ENCODE measurements at places on chromosomes 2 and 18. TPM values are rescaled to one million over a fixed set of nuclear protein-coding genes. Genes with fewer than 3 reads are reported as not detected.
A peak's percentile ranks its signal among the peaks of the same experiment; 100 is the strongest.

GRCh38 chr2:138534791-138535190 lies 33.2 kb downstream of the SPOPL start:
- DNase-seq: no peak

GRCh38 chr2:165793779-165794535 lies at the start of gene GALNT3:
Gene GALNT3, minus strand, starts transcription at chr2:165794247. Its CDS starts 23,547 bp downstream, at chr2:165770700.
- DNase-seq: peak; percentile 22

GRCh38 chr2:20680744-20681375 lies 13.9 kb downstream of the GDF7 start:
- no peak for DNase-seq

GRCh38 chr2:69831354-69831905 lies 2.0 kb downstream of the GMCL1 start:
- no peak for DNase-seq

DNA sequence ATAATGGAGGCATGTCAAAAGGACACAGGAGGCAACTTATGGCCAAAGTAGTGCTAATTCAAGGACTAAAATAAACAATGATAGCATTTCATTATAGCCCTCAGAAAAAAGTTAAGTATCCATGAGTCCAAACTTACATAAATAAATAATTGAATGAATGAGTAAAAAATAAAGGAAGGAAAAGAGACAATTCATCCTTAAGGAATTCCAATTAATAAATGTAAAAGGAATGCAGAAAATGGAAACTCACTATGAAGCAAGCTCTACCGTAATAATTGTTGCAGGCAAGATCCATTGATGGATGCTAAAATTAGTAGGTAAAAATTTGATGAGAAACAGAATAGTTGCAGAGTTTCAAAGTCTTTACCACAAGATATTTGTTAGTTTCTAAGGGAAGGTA lies 88.2 kb upstream of the RAPGEF4 start:
- DNase-seq: no peak

GRCh38 chr2:120736202-120736623 lies 545 bp downstream of the GLI2 start:
- peak; percentile 50 for DNase-seq

DNA sequence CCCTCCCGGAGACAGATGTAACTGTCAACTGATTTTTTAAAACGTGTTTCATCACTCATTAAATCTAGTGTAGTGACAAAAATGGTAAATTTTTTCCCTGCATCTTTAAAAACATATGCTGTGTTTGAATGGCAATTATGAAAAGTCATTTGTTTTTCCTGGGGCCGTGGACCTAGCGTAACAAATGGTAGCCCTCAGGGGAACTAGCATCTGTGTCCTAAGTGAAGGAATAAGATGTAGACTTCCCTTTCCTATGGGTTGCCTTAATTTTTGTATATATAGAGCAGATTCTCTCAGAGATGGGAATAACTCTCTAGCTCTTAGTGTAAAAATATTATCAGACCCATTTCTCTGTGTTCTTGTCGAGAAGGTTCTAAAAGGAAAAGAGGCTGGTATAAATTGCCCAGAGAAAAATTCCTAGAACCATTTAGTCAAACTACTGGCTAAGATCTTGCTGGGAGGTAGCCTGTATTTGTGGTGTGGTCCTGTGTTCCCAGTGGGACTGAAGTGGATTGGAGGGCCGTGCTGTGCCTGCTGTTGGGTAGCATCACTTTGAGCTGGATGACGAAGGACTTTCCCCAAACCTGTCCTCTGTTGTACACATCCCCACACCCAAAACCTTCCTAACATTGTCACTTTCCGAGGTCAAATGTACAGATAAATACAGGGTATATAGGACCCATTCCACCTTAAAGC lies 85.8 kb downstream of the LIMS1 start:
- no peak for DNase-seq

Gene TMEFF2
- total RNA-seq: 0.34 TPM

Gene LDLRAD4
- total RNA-seq: 31.6 TPM

Gene IL36A
- not detected for total RNA-seq

Gene LHCGR
- 0.35 TPM for total RNA-seq

Gene ANKRD30BL
- 1.3 TPM for total RNA-seq

Gene CXCR1
- total RNA-seq: 0.37 TPM

Gene TMEM247
- total RNA-seq: not detected

Gene SERPINB5
- total RNA-seq: 0.23 TPM

Gene SP9
- not detected for total RNA-seq

Gene EFHD1
- 14.8 TPM for total RNA-seq

Gene FAM124B
- 0.99 TPM for total RNA-seq

Measured in ovary (tissue), 10 donors.